Natural killer cell treated with Interleukin-12 subunit alpha and Interleukin-12 subunit beta and Interleukin-15 and Interleukin-18, amount 100 ng/mL, for 72 hours (primary cell): ENCODE measurements at places on chromosomes 7 and 10. TPM values are rescaled to one million over a fixed set of nuclear protein-coding genes. Genes with fewer than 3 reads are reported as not detected.

SGPL1 gene
- total RNA-seq: 40.5 TPM

- no peak for DNase-seq
Measured at GRCh38 chr7:2993868-2994267, 49.8 kb downstream of the CARD11 start.

ASZ1 gene
- not detected for total RNA-seq

DNA sequence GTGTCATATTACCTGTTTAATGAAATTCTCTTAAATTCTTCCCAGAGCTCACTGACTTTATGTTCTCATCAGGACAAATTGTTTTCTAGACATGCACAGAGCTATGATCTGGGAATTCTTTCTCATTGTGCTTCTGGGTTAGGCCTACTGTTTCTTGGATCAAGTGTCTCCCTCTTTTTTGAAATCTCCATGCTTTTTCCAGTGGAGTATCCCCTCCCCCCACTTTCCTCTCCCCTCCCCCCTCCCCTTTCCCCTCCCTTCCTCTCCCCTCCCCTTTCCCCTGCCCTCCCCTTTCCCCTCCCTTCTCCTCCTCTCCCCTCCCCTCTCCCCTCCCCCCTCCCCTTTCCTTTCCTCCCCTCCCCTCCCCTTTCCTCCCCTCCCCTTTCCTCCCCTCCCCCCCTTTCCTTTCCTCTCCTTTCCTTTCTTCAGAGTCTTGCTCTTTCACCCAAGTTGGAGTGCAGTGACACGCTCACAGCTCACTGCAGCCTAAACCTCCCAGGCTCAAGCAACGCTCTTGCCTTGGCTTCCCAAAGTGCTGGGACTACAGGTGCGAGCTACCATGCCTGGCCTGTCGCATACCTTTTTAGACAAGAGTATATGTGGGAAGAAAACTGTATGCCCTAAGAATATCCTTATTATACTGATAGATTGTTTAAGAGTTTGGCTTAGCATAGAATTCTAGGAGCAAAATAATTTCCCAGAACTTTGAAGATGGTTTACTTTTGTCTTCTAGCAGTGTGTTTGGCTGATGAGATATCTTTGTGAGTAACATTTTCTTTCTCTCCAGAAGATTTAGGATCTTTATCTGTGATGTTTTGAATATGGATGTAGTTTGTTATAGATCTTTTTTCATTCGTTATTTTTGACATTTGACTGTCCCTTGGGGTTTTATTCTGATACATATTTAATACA is 2.5 kb downstream of the DYNC2I1 start:
- no peak for DNase-seq
